Stimulated activated CD4-positive, alpha-beta T cell treated with anti-CD3 and anti-CD28 coated beads, Interleukin-15, amount 100 ng/mL, for 1 hour (primary cell): ENCODE measurements at places on chromosomes 7 and 10.

DNA sequence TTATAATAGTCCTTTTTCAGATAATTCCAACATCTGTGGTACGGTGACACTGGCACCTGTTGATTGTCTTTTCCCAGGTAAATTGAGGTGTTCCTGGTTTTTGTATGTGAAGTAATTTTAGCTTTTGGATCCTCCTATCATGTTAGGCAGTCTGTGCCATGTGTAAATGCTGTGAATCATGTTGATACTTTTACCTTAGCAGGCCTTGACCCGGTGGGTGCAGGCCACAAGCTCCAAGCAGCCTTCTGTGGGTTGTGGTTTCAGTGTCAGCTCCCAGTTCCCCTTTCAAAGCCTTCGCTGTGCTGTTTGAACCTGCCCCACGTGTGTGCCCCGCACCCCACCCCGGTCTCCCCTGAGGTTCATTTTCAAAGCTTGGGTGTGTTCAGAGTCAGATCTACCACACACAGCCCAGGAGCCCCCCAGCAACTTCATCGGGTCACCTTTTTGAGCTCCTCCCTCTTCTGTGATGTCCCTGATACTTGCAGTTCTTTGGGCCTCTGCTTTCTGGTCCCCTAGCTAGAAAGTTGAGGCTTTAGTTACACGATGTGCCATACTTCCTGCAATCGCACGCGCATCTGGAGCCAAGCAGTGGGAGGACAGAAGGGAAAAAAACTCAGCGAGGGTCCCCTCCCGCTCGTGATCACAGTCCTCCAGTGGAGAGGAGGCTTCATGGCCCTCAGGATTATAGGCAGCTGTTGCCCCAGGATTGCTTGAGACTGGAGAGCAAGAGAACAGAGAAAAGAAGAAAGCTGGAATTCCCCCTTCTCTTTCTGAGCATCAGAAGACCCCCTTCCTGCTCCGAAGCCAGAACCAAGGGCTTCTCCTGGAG is 8.7 kb upstream of the BHLHA15 start:
- no peak for DNase-seq

DNA sequence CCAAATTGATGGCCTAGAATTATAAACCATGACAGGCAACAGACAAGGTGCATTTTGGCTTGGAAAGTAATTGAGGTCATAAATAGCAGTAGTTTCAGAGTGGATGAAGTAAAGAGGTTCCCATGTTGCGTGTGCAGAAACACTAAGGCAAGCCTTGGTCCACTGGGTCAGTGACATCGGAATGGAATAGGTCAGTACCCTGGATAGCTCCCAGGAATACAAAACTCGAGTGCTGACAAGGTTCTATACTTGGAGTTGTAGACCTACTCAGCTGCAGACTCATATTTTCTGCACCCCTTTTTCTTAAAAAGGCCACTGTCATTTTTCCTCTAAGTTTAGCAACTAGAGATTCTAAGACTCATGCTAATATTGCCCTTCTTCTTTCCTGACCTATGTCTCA is 132.8 kb downstream of the DYNC1I1 start:
- DNase-seq = no peak

DNA sequence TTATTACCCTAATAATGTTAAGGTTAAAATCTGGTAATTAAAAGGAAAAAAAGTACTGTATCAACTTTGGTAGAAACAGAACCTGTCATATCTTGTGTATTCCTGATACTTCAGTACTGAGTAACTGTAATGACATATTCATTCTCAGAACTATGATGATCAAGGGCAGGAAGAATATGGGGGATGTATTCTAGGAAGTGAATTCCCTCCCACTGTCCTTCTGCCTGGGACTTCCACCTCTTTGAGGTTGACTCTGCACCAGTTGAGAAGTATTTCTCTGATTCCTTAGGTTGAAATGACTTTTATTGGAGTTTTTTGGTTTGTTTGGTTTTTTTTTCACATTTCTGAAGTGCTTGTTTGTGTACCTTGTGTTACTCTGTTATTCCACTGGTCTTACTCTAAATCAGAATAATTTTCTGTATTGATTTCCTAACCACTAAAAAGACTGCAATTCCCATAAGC is 36.9 kb downstream of the WASL start:
- DNase-seq = no peak

- no peak for DNase-seq
These were observed 164.3 kb upstream of the PODXL start for GRCh38 chr7:131720703-131721102.

DNA sequence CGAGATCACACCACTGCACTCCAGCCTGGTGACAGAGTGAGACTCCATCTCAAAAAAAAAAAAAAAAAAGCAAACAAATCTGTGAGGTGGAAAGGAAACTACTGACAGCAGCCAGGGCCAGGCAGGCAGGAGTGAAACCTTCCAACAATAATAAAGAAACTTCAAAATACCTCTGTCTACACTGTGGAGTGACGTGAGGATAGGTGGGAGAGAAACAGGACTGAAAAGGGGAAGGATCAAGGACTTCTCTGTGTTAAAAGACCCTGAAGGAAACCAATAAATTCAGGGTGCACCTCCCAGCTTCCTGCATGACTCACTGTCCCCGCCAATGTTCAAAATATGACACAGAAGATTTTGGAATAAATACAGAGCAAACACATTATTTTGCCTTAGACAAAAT is 82.9 kb downstream of the KIAA1549 start:
- DNase-seq = no peak
